GM23338 (cell line): ENCODE measurements at places on chromosomes 12 and 14. TPM values are rescaled to one million over a fixed set of nuclear protein-coding genes. Genes with fewer than 3 reads are reported as not detected.

TPPP2 gene
- not detected in 2 replicates for polyA plus RNA-seq

SUPT16H gene
- polyA plus RNA-seq, result 260 and 268 TPM in 2 replicates

CHMP4A gene
- polyA plus RNA-seq, result 30.1 and 36.9 TPM in 2 replicates

CACNA1C gene
- 0.26 and 0.78 TPM in 2 replicates for polyA plus RNA-seq

HIP1R gene
- 6.7 and 8.0 TPM in 2 replicates for polyA plus RNA-seq
